AG08395 (cell line): ENCODE measurements at places on chromosomes 16 and 17.

DNA sequence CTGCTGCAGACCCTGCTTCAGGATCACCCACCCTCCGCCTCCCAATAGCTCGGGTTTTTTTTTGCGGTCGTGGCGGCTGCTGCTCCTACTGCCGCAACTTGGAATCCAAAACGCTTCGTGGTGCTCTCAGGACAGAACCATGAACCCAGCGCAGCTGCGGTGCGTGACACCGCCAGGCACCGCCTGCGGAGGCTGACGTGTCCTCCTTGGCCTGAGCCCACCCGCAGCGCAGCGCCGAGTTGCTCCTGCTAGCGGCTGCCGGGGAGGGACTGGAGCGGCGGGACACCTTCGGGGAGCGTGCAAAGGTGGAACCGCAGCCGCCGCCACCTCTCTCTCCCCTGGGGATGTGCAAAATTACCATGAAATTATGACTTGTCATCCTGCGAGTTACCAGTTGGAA, 1893.0 kb downstream of the TP53TG3F start:
- DNase-seq: no peak

DNA sequence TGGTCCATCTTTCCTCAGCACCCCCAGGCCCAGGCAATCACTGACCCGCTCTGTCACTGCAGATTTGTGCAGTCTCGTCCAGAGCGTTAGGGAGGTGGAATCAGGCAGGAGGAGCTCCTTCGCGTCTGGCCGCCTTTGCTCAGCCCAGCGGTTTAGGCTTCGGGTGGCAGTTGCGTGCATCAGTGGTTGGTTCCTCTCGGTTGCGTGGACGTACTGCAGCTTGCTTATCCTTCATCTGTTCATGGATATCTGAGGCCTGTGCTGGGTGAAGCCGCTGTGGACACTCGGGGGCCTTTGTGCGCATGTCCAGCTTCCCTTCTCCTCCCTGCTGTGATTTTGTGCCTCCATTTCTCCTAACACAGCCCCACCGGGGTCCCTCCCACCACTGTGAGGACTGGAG, 4.7 kb upstream of the P2RX1 start:
- DNase-seq: no peak

DNA sequence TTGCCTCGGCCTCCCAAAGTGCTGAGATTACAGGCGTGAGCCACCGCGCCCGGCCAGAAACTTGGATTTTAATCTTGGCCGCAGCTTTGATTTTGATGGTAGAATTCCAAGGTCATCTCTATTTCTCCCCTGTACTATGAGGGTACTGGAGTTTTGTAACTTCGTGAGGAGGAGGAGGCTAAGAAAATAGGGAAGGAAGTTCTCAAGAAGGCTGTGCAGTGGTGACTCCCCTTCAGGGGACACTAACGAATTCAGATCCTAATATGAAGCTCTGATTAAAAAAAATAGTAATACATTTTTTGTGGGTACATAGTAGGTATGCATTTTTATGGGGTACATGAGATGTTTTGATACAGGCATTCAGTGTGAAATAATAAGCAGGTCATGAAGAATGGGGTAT, 55.9 kb downstream of the LDHD start:
- no peak for DNase-seq

DNA sequence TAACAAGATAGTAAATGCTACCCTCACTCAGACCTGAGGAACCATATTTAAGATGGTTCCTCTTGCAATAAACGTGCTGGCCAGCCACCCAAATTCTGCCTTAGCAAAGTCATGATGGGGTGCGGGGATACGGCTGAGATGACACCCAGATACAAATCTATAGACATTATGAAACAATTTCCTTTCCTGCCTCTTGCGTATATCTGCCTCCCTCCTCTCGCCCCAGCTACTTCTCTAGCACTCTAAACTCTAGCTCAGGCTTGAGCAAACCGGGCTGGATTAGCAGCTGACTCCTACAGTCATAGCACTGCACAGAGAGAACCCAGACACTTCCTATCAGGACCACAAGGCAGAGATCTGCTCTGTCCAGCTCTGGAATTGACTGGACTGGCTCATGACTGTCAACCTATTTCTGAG, 22.3 kb downstream of the CD300LF start:
- DNase-seq: no peak

DNA sequence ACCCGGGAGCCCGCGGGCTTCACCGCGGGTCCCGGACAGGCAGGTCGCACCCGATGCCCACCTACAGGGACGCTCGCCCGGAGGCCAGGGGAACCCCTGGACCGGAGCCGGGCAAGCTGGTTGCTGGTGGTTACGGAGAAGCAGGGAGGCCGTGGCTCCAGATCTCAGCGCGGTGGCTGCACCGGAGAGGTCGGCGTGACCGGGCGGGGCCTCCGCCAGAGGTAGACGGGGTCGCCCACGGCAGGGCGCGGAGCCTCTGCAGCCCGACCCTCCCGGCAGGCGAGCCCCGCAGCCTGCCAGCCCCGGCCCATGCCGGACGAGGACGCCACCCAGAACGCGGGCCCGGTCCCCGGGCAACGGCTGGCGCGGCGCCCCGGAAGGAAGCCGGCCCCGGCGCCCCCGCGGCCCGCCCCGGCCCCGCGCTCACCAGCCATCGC, 341 bp downstream of the PCYT2 start:
- no peak for DNase-seq

DNA sequence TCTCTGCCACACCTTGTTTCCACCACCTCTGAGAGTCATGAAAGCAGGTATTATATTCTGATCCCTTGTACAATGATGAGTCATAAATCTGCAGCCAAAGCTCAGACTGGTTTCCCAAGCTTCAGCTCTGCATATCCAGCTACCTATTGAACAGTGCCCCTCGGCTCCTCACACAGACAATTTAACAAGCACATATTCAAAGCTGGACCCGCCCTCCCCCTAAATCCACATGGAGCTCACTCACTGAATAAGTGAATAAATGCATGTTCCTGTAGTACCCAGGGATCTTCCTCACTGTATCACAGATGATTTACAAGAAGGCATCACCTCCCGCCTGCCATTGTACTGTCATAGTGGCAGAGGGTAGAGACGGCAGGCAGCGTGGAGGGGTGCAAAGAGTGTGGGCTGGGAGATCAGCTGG, 516.4 kb downstream of the GRIN2A start:
- no peak for DNase-seq

DNA sequence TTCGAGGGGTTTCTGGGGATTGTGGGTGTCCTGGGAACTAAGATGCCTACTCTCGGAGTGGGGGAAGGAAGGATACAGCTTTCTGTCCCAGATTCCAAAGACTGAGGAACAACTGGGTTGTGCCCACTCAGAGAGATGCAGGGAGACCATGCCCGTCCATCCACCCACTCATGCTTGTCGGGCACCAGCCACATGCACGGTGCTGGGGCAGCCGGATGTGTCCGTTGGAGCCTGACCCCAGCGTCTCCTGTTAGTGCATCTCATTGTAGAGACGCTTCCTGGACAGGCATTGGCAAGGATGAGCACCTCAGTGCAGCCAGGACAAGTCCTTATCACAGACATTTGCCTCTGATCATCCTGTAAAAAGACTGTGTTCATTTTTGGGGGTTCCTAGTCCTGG, 58.1 kb downstream of the METRNL start:
- DNase-seq: no peak

GRCh38 chr17:31488264-31488981, 96.9 kb downstream of the RAB11FIP4 start:
- DNase-seq: no peak
